ENCODE measurements at places on chromosomes 3 and 15.

DNA sequence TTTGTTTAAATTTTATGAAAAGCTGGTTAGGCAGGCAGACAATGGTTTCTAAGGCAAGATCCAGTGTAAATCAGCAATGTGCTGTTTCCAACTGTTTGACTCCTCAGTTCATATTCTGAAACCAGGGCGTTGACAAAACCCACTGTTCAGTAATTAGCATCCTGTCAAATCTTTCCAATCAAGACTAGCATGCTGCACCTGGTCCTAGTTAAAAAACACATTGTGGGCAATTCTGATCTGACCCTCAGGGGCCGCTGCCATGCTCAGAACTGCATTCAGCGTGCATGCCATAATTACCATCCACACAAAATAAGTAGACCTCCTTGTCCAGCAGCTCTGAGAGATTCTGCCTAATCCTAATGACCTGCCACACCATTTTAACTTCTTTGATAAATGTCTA lies 20.9 kb upstream of the RBP1 start:
- no peak for DNase-seq

GRCh38 chr3:100603469-100603868 lies 5.9 kb upstream of the ADGRG7 start:
- no peak for DNase-seq

DNA sequence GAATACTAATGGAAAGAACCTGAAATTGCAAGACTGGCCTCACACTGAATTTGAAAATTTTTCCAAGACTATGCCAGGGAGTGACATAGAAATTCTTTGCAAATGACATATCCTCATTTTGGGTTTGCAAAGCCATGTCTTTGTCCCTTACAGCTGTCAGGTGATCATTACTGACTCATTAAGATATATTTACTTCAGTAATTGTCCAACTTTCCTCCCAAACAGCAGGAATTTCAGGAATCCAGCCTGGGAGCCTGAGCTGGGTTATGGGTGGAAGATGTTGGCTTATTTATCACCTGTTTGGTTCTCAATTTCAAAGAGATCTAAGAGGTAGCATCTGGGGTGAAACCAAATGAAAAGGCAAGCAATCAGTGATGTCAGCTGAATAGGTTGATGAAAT lies 111.6 kb upstream of the ACP3 start:
- no peak for DNase-seq

- DNase-seq, result no peak
Measured at GRCh38 chr15:62119227-62119864, 45.7 kb downstream of the C2CD4B start.

DNA sequence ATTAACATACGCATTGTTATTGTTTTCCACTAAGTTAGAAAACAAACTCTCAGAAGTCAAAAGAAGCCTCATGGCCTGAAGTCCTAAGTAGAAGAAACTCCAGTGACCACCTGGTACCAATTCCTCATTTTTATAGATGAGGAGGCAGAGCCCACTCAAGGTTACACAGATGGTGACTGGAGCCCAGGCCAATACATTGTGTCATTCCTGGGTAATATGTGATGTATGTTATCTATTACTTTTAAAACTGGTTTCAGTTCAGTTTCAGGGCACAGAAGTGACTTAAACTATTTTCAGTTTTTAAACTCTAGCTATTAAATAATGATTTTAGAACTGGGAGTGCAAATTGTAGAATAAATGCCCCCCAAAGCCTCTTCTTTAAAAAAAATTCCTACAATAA lies 66.7 kb upstream of the STXBP5L start:
- no peak for DNase-seq

DNA sequence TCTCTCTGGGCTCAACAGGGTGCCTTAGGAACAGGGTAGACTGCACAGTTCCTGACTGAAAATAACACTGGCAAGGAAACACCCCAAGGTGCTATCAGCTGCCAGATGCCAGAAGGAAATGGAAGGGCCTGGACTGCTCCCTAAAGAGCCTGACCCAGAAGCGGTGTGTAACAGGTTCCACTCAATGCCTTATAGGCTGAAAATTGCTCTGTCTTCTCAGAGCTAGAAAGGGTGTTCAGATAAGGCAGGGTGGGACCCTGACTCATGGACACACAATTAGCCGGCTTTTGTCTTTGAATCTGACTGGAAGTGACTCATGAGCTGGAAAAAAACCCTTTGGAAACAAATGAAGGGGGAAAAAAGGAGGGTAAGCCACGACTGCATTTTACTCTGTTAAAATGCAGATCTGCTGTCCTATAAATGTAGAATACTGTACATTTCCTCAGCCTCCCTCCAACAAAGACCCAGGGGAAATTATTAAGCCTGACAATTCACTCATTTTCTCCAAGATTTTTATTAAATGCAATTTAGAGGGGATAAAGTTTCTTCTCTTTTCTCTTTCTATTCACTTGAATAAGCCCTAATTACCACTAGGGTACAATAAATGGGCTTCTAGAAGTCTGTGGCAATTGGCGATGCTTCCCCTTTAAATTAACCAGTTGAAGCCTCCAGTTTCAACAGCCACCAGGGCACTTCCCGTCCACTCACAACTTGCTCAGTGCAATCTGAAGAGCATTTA lies 160.2 kb upstream of the TBL1XR1 start:
- no peak for DNase-seq

GRCh38 chr3:468172-468571 lies 271.6 kb downstream of the CHL1 start:
- no peak for DNase-seq

DNA sequence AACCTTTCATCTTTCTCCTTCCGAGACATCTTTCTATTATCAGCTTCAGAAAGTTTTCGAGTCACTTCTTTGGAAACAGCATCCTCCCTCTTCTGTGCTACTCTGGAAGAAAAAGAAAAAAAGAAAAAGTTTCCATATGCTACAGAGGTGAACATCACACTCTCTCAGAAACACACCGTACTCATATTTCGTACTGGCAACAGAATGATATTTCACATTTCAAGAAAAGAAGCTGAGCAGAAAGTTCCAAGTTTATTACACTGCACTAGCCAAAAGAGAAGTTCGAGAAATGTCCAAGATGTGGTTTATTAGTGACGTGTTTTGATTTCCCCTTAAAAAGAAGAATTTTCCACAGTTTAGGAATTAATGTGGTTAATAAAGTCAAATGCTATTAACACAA lies 6.0 kb downstream of the SSR3 start:
- no peak for DNase-seq

DNA sequence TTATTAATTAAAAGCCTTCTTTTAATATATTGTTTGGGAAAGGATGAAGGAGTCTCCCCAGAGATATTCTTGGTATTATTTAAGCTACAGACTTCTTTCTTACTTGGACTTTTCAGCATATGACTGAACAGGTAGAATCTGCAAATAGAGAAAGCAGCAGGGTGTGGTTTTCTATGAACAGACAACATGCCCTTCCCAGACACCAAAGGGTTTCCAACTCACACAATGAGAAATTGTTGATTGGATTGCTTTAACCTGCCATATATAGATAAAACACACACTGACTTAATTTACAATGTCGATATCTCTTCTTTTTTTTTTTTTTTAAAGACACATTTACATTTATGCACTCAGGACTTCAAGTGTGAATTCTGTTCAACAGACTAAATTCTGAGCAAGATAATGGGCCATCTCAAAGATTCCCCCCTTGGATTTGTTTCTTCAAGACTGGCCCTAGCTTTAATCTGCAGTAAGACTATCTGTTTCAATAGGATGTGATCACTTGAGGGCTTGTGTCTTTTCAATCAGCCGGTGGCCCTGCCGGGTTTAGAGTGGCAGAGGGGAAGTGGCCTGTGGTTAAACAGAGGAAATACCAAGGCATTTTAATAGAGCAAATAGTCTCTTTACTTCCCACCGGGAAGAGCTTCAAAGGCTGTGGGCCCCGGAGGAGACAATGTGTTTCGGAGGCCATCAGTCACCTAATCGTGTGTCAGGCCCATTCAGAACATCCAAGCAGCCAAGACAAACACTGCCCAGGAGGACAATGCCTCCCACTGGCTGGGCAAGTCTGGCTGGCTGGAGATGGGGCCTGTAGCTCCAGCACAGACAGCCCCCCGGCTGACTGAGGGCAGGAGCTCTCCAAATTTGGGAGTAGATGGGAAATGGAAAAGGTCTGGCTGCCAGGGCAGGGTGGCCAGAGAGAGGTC lies 6.1 kb downstream of the IL17RD start:
- DNase-seq, result no peak

DNA sequence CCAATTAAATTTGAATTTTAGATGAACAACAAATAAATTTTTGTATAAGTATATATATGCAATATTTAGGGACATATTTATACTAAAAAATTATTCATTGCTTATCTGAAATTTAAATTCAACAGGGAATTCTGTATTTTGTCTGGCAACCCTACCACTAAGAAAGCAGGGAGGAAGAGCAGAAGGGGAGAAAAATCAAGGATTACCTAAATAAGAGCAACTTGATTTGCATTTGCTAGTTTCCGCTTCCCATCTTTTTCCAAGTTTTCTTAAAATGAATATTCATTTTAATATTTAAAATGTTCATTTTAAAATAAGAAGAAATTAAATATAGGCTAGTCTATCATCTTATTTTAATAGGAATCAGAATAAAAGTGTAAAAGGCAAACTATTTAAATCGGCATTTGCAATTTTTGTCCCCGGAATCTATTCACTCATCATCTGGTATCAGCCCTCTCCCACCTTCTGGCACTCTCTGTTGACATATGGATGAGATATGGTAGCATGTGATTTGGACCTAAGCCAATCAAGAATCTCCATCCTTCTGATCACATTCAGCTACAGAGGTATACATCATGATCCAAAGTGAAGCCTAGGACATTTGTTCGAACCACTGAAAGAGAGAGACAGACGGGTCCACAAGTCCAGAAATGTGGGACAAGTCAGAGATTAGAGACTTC lies 82.6 kb downstream of the TRANK1 start:
- DNase-seq, result no peak

GRCh38 chr3:153244961-153245360 lies 82.9 kb downstream of the RAP2B start:
- no peak for DNase-seq

GRCh38 chr3:158053386-158053785 lies 52.8 kb downstream of the SHOX2 start:
- DNase-seq, result no peak

GRCh38 chr15:34628577-34629152 lies 45.2 kb upstream of the GOLGA8B start:
- DNase-seq, result no peak

DNA sequence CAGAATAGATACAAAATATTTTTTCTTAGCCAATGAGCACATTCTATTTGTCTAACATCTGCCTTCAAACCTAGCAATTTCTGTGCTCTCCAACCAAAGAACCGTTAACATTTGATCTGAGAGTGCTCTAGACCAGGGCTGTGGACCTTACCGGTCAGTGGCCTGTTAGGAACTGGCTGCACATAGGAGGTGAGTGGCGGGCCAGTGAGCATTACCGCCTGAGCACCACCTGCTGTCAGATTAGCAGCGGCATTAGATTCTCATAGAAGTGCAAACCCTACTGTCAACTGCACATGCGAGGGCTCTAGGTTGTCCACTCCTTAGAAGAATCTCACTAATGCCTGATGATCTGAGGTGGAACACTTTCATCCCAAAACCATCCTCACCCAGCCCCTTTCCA lies 131.7 kb downstream of the CADM2 start:
- no peak for DNase-seq

DNA sequence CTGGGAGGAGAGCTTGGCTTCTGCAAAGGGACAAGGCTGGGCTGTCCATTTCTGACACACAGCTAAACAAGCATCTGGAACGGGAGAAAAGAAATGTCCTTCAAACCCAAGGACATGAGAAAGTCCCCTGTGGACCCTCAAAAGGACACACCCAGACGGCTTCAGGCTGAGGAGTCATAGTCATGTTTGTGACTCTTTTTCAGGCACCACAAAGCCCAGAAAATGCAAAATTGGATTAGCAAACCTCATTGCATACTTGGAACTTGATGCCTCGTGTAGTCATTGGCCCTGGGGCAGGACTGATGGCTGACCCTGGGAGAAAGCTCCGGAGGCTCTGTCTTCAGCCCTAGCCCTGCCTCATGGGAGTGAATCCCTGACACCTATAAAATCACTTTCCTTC lies 21.5 kb downstream of the FAM174B start:
- DNase-seq, result no peak

GRCh38 chr3:72398781-72399180 lies 449.5 kb downstream of the SHQ1 start:
- no peak for DNase-seq

- no peak for DNase-seq
Measured at GRCh38 chr15:75420698-75421097, 30.8 kb downstream of the SIN3A start.

- no peak for DNase-seq
Measured at GRCh38 chr3:40848421-40848820, 323.7 kb downstream of the ZNF621 start.

DNA sequence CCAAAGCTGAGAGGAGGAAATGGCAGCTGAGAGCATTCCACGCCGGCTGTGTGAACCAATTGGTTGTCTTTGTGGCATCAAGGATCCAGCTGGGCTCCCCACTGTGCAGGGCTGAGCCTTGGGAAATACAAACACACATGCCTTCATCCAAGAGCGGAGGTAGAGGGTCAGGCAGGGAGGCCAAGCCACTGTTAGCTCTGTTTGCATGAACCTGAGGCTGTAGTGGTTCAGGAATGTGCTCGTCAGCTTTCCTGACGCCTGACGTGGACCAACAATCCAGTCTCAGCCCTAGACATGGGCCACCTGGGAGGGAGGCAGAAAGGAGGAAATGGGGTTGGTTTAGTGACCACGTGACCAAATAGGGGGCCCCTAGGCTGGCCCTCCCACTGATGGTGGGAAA lies 276.9 kb downstream of the TLE3 start:
- DNase-seq, result no peak

GRCh38 chr3:193943200-193943599 lies 192.7 kb upstream of the HES1 start:
- no peak for DNase-seq

DNA sequence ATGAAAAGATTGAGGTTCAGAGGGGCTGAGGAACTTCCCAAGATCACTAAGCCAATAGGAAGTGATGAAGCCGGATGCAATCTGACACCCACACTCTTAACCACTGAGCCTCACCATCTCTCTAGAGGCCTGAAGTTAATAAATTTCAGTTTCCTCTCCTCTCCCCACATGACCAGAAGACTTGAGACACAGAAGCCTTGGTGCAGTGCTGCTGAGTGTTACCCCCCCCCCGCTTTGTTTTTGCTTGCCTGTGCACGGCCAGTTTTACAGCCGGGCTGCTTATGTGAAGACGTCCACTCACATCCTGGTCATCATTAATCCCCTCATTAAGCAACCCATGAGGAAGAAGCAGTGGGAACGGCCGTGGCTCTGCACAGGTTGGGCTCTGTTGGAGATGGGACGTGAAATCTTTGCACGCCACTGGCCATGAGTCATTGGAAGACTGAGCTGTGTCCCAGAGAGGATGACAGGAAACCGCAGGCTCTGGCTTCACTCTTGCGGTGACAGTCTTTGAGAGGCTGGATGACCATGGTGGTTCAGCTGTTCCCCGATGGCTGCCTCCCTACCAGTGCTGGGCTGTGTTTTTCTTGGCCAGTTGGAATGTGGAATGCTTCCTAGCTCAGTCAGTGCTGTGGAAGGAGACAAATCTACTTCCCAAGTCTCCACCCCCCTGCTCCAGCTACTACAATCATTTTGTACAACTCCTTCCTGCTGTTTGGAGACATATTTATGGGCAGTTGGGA lies 232.6 kb upstream of the LRTM1 start:
- DNase-seq, result no peak
